ENCODE measurements at places on chromosomes 12 and 14.

DNA sequence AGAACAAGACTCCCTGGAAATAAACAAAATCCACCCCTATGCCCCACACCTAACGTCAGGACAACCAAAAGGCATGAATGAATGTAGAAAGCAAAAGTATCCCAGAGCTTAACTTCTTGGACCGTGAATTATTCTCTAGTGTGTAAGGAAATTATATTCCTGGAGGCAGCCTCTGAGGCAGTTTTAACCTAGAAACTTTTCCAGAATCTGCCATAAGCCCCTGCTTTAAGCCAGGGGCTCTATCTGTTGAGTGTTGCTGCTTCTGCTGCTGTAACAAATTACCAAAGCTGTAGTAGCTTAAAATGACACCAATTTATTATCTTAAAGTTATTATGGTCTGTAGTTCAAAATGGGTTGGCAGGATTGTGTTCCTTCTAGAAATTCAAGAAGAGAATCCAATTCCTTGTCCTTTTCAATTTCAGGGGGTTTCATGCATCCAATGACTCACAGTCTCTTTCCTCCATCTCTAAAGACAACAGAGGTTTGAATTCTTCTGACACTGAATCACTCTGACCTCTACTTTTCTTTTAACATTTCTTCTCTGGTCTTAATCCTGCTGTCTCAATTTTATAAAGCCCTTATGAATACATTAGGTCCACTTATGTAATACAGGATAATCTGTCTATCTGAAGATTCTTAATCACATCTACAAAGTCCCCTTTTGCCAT, 242.7 kb downstream of the ATXN7L3B start:
- DNase-seq = no peak

DNA sequence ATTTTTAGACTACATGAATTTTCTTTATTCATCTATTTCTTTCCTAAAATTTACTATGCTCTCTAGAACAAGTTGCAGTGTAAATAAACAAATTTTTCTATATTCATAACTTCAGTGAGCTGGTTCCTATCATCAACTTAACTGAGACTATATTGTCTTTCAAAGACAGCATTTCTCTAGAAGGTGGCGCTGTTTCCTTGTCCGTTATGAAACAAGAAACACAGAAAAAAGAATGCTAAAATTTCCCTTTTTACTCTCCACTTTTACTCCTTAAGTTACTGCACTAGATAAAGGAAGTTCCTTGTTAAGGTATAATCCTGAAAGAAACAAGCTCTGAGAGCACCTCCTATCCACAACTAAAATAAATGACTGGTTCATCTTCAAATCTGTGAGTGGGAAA, 8.2 kb upstream of the CLEC2A start:
- DNase-seq = no peak

DNA sequence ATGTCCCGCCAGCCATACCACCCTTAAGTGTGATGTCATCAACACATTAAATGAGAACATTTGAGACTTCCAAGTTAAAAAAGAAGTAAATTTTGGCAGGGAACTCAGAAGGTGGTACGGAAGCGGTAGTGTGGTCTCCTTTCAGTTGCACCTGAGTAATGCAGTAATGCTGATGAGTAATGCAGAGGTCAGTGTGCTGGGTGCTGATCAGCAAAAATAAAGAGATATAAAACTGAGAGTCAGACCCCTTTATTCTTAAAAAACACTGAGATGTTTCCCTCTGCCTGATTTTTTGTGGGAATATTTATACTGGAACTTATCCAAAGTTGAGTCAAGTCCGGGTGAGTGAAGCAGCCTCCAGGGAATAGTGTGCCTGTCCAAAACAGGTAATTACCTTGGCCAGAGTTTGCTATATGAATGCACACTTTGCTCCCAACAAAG, 370.6 kb upstream of the PRICKLE1 start:
- no peak for DNase-seq

DNA sequence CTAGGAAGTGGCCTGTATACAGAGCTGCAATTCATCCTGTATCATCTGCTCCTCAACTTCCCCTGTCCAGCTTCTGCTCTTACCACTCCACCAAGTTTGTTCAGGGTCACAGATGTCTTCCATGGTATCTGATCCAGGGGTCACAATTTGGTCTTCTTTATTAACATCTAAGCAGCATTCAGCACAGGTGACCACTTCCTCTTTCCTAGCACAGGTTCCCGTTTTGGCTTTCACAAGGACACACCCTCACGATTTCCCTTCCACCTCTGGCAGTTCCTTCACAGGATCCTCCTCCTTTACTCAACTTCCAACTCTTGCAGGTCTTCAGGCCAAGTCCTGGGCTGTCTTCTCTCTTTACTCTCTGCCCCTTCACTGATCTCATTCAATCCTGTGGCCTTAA, 93.6 kb downstream of the TTC7B start:
- DNase-seq = no peak

GRCh38 chr14:83463500-83464098, 1929.9 kb upstream of the SEL1L start:
- DNase-seq = peak; percentile 1

- no peak for DNase-seq
These were observed 24.7 kb downstream of the OR4N2 start for GRCh38 chr14:19828314-19828713.

GRCh38 chr14:54935958-54936357, 33.3 kb upstream of the GCH1 start:
- DNase-seq = no peak

- no peak for DNase-seq
These were observed 707.3 kb downstream of the MED13L start for GRCh38 chr12:115570069-115570777.

DNA sequence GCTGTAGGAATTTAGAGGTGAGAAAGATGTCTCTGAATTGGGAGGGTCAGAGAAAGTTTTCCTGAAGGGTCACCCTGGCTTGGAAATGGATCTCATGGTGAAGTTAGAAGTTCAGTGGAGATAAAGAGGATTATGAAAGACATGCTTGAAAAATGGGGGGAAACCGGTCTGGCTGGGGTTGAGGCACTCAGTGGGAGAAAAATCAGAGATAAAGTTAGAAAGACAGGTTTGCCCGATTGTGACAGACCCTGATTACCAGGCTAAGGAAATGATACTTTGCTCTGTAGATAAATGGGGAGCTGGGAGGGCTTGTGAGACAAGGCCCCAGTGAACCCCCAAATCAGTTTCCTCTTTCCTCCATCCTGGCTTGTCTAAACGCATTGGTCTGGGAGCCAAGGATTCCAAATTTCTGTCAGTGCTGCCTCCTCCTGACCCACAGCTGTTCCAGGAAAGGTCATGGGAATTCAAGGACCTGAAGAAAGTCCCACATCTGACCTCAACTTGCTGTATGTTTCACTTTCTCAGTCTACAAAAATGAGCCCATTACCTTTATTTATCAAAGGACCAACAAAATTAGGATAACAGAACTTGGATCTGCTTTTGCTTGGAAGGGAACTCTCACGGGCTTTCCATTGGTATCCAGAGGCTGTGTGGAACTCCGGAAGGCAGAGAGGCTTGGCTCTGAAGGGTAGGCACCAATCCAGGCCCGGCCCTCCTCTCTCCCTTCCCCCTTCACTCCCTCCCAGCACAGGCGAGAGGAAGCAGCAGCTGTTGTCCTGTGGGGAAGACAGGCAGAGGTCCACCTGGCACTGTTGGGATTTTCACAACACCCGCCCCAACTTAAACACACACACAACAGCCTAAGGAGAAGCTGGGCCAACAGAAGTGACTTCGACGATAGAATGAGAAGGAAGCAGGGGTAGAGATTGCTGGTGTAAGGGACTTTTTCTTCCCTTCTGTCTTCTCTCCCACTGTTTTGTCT, 3.4 kb upstream of the RNASE7 start:
- no peak for DNase-seq

DNA sequence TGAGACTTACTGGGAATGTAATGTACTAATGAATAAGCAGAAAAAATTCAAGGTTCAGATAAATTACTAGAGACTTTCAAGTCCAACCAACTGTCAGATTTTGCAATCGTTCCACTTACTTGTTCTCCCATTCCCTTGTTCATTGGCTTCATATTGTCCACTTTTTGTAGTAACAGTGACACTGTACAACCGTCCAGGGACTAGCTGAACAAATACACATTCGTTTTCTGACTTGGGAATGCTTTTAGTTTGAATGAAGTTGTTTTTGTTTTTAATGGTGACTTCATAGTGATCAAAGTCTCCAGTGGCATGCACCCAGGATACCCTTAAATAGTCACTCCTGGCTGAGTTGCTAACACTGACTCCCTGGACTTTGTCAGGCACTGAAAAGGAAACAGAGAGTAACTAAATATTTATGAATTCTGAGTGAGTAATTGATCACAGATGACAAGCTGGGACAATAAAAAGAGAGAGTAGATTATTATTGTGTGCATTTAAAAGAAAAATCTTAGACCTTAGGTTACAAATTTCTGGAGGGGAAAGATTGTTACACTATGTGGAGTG, 65.4 kb downstream of the PTPRB start:
- no peak for DNase-seq

DNA sequence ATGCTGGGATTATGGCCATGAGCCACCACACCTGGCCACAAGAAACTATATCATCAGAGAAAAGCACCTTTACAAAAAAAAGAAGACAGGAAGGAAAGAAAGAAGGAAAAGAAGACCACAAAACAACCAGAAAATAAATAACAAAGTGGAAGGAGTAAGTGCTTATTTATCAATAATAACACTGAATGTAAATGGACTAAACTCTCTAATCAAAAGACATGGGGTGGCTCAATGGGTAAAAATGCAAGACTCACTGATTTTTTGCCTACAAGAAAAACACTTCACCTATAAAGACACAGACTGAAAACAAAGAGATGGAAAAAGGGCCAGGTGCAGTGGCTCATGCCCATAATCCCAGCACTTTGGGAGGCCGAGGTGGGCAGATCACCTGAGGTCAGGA, 65.7 kb downstream of the MAPKAPK5 start:
- no peak for DNase-seq

GRCh38 chr12:72471806-72472205, 199.6 kb downstream of the TRHDE start:
- no peak for DNase-seq

DNA sequence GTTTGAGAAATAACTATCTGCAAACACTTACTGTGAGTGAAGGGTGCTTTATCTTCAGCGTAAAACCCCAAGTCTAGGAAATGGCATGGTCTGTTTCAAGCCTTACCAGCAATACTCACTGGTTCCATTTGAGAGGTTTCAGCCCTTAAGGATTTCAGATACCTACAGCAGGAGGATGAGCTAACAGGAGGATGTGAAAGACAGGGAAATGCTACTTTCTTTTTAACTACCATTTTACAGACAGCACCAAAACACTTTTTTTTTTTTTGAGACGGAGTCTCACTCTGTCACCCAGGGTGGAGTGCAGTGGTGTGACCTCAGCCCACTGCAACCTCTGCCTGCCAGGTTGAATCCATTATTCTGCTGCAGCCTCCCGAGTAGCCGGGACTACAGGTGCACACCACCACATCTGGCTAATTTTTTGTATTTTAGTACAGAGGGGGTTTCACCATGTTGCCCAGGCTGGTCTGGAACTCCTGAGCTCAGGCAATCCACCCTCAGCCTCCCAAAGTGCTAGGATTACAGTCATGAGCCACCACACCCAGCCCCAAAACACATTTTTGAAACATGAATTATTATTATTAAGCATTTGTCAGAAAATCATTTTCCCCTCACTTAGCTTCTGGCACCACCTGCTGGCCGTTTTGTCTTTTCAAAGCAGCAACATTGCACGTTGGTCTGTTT, 4.6 kb downstream of the MTRFR start:
- DNase-seq = peak; percentile 70

DNA sequence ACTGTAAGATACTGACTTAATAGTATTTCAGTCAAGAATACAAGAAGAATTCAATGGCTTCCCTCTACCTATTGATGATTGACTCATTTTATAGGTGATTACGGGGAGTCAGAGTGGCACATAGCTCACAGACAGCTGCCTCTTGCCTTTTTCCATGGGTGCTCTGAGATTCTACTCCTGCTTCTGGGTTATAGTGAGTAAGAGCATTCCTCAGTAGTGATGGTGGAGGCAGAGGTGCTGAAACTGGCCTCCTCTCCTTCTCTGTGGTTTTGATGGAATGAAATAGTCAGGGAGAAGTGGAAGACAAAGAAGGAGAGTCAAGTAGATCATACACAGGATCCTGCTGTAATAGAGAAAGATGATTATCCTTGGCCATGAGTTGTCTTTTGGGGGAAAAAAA, 438.2 kb upstream of the FAR2 start:
- DNase-seq = no peak

DNA sequence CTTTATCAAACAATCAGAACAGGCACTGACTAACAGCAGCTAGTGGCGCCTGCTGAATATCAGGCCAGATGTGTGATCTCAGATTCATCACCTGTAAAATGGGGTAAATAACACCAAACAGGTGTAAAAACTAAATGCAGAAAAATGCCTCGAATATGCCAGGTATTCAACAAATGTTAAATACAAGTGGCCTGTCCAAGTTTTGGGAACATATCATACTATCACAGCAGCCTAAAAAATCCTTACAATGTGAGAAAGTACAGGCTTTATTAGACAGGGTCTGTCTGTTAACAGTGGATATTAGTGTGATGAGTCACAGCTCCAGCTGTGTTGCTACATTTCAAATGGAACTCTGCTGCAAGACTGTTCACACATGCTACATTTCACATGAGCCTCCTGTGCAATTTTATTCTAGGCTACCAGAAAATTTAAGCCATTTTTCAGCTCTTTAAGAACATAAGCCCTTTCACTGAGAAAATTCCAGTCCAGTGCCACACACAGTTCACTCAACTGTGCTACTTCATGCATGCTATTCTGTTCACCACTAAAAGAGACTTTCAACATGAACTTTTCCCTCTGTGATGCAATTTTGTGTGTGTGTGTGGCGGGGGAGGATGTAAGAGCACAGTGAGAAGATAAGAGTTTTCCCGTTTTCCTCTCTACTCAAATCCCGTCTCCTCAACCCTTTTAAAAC, 56.7 kb downstream of the MSRB3 start:
- DNase-seq = no peak

GRCh38 chr14:73729556-73730265, 15.5 kb upstream of the PNMA1 start:
- no peak for DNase-seq

DNA sequence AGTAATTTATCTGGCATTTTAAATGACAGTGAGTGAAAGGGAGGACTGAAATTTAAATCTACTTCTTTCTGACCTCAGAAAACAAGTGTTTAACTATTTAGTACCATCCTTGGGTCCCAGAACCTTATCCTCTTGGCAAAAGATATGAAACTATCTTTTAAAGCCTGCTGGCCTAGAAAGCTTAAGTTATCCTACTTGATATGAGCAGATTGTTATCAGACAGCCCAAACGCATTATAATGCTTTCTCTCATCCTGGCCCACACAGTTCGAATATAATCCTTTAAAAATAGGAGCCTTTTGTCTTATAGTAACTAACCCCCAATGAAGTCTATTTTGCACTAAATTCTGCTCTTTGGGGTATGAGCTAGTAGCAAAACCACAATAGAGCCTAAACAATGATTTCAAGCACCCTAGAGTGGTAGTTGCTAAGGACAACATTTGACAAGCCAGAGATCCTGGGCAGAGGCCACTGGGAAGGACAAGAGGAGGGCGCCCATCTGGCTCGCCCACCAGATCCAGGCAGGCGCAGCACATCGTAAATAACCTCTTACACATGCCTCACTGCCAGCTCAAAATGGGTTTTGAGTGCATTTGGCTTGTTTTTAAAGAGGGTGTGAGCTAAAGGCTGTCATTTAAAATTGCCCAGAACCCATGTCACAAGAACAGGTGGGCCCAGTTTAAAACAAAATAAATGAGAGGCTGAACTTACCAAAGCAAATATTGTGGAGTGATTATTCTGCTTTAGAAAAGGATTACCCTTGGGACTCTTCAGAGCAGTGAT, 37.7 kb upstream of the CRY1 start:
- no peak for DNase-seq

- DNase-seq = no peak
These were observed 39.4 kb downstream of the HNRNPC start for GRCh38 chr14:21229821-21230220.
